Lung microvascular endothelial cell (primary cell): ENCODE measurements at places on chromosomes 12 and 14.

DNA sequence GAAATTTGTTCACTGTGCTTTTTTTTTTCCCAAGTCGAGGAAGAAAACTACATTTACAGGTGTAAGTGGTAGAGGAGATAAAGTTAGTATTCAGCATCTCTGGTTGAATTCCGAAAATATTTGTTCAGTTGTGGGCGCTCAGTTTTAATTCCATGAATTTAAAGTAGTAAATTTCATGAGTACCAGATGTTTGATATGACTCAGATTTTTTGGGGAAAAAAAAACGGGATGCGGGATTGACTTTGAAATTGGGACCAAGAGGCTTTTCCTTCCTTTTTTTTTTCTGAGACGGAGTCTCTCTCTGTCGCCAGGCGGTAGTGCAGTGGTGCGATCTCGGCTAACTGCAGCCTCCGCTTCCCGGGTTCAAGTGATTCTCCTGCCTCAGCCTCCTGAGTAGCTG lies 1.6 kb downstream of the TULP3 start:
- no peak for DNase-seq

GRCh38 chr12:10730559-10730958 lies 7.4 kb upstream of the YBX3 start:
- no peak for DNase-seq

DNA sequence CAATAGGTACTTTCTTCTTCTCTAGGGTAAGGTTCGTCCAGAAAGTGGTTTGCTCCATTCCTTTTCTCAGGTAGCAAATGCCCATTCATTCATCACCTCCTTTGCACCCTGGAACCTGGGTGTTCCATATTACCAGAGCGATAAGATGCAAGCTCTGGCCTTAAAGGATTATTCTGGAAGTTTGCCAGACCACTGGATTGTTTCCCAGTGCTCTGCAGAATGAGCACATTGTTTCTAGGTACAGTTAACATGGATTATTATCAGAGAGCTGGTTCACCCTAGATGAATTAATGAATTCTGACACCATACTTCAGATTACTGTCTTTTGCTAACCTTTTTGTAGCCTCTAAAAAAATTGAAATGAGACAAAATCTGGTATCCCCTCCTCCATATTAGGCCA lies 170.9 kb upstream of the BMP4 start:
- DNase-seq: peak; percentile 13

DNA sequence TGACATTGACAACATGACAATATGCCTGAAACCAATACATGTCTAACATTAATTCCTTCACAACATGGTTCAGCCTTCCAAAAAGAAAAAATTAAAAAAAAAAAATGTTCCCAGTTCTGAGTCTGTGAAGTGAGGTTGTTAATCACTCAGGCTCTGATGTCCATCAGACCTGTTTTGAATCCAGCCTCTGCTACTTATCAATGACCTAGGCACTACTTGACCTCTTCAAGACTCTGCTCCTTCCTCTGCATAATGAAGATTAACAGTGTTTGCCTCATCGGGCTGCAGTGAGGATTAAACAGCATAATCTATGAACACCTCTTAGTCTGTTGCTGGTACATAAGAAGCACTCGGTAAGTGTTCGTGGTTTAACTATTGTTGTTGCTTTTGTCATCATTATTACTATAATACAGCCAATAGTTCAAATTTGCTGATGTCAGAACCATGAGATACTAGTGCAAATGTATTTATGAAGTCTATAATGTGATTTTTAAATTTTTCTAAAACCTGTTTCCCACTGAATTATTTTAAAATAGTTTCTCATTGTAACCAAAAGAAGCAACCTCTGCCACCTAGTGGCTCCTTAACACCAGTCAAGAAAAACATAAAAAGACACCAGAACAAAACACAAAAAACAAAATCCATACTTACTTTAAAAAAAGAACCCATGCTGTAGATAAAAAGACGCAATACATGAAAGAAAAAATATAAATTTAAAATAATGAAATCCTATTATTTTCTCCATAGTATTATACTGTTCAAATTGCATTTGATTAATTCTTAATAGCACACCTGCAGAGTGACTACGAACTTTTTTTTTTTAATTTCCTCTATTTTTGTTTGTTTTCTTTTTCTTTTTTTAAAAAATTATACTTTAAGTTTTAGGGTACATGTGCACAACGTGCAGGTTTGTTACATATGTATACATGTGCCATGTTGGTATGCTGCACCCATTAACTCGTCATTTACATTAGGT lies 20.3 kb upstream of the TMX1 start:
- DNase-seq: peak; percentile 51

DNA sequence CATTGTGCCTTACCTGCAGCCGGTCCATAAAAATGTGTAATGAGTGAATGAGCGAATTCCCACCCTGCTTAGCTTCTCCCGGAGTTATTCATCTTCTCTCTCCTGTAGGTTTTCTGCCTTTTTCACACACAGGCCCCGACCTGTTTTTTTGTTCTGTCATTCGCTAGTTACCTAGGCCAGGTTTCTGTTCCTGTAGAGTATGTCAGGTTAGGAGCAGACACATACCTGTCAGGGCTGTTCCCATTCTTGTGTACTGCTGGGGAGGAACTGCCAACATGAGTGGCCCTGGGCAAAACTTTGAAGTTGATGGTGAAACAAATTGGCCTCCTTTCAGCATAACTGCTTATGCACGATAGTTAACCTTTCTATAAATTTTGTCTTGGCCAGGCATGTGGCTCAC lies 140.1 kb downstream of the SYNE2 start:
- no peak for DNase-seq

DNA sequence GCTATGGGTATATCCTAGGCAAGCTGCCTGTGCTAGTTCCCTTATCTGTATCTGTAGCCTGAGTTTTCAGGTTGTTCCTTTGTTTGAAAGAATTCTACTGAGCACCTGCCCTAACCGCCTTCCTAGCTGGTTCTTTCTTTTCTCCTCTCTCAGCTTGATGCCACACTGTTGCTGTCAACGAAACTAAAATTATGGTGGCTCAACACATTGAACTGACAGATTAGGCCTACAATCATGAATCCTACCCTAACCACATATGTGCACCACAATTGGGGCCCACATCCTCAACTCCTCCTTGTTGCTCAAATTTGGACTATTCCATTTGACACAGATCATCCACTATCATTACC lies 36.2 kb upstream of the RESF1 start:
- no peak for DNase-seq

- DNase-seq: no peak
These were observed 268.8 kb upstream of the BTG1 start for GRCh38 chr12:92414170-92415070.

- DNase-seq: no peak
These were observed 5.3 kb downstream of the NAV3 start for GRCh38 chr12:77835969-77836368.

GRCh38 chr12:44582521-44582920 lies 293.6 kb downstream of the NELL2 start:
- DNase-seq: no peak

DNA sequence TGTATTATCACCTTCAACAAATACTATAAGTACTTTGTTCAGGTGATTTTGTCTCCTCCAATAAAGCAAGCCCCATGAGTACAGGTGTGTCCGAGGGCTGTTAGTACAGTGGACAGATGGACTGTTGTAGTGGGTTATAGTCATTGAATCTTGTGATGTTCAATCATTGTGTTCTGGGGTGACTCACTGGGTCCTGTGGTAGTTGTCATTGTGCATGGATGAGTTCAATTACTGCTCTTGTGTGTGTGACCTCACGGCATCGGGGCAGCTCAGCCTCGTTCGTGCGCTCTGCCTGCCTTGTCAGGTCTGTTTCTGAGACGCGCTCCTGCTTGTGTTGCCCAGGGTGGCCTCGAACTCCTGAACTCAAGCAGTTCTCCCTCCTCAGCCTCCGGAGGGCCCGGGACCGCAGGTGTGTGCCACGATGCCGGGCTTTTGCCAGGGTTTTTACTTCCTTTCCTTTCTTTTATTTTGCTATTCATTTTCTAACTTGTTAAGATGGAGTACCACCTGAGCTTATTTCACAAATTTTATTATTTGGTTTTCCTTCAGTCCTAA lies 72.2 kb downstream of the DDX51 start:
- no peak for DNase-seq

- peak; percentile 28 for DNase-seq
These were observed at the start of gene SYNE3 for GRCh38 chr14:95516554-95517181. SYNE3 (minus strand) TSS chr14:95516650; CDS start chr14:95475821, 40,829 bp downstream.

DNA sequence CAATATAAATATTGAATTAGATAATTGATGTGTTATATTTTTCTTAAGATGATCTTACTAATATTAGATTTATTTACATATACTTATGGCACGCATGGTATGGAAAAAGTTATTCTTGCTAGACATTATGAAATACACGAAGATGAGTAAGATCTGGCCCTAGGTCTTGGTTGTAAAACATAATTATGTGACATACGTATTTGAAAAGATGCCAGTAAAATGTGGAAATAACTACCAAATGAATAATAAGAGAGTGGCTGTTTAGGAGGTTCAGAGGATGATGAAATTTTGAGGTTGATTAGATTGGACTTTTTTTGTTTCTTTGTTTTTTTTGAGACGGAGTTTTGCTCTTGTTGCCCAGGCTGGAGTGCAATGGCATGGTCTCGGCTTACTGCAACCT lies 41.3 kb downstream of the FANCM start:
- no peak for DNase-seq

- DNase-seq: no peak
These were observed 69.2 kb downstream of the LGMN start for GRCh38 chr14:92679246-92679645.

DNA sequence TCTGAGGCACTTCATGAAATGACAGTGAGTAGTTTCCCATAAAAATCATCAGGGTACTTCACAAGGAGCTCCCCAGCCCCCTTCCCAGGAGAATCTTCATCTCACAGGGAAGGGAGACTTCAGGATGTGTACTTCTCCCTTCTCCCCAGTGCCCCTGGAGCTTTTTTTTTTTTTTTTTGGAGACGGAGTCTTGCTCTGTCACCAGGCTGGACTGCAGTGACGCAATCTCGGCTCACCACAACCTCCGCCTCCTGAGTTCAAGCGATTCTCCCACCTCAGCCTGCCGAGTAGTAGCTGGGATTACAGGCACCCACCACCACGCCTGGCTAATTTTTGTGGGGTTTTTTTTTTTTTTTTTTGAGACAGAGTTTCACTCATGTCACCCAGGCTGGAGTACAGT lies 10.4 kb downstream of the ITPK1 start:
- no peak for DNase-seq

- DNase-seq: no peak
These were observed 23.0 kb downstream of the SERPINA3 start for GRCh38 chr14:94635154-94635553.

DNA sequence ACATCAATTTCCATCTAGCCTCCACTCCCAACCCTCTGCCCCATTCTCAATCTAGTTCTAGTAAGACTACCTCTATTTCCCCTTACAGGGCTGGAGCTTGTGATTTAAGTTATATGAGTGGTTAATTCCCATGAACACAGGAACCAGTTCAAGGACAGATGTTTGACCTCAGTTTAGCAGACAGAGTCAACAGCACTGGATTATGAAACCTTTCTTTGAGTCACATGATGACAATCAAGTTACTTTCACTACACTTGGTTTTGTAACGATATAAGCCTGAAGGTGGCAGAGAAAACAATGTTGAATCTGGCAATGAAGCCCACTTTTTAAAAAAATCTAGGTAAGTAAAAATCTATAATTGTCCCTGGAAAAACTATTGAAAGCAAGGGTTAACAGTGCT lies 1646.2 kb upstream of the FLRT2 start:
- no peak for DNase-seq

DNA sequence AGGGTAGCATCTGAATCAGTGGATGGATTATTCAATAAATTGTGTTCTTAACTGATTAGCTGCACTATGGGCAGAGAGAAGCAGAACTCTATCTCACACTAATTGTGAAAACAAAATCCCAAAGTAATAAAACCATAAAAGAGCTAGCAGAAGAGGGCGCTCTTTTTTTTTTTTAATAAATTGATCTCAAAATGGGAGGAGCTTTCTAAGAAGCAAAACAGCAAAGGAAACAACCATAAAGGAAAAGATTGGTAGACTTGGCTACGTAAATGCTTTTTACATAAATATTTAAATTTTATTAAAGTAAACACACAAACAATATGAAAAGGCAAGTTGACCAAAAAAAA lies 1.5 kb upstream of the TM7SF3 start:
- DNase-seq: peak; percentile 61

GRCh38 chr12:16603916-16604575 lies 1.9 kb downstream of the LMO3 start:
- DNase-seq: no peak

- DNase-seq: no peak
These were observed 195.0 kb downstream of the SYT1 start for GRCh38 chr12:79059557-79059956.

DNA sequence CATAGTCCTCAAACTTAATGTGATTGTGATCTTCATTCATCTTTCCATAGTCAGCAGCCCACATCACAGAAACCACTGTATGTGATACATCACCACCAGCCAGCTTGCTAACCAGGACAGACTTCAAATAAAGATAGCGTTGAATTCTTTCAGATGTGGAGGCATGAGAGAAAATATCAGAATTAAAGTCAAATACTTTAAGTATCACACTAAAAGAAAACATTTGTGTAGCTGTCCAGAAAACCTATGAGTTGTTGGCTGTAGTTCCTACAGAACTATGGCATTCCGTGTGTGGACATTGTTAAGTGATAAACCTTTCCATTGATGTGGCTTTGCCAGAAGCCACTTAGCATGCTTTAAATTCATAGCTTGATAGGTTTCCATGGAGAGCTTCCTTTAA lies 105.1 kb downstream of the LLPH start:
- DNase-seq: no peak

- no peak for DNase-seq
These were observed 206.1 kb downstream of the PCNX1 start for GRCh38 chr14:71113376-71113775.
